MV-4-11 (cell line): ENCODE measurements at places on chromosomes 3 and 15.

- DNase-seq = no peak
Observed at GRCh38 chr3:39104961-39105686, 2.3 kb downstream of the GORASP1 start.

DNA sequence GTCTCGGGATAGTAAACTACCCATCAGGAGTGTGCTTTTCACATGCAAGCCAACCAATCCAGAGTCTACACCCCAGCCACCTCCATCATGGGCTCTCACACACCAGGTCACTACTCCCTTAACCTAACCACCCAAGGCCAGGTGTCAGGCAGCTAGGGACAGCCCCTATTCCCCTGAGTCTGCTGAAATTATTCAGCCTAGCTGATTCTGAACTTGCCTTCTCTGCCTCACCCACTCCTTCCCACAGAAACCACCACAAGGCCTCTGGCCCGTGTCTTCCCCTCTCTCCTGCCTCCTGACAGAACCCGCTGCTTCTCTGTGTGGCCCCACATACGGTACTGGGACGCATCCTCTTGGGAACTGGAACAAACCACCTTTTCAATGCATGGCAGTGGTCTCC lies 82.1 kb downstream of the PCSK6 start:
- DNase-seq = no peak

- DNase-seq = no peak
Observed at GRCh38 chr3:41222501-41222900, 23.2 kb downstream of the CTNNB1 start.

- peak; percentile 73 for DNase-seq
Observed at GRCh38 chr15:90558171-90558573, 28.4 kb downstream of the CRTC3 start.

GRCh38 chr3:111723293-111724215 lies 128.4 kb upstream of the ZBED2 start:
- DNase-seq = no peak

- no peak for DNase-seq
Observed at GRCh38 chr3:135516143-135516542, 449.4 kb upstream of the PPP2R3A start.

DNA sequence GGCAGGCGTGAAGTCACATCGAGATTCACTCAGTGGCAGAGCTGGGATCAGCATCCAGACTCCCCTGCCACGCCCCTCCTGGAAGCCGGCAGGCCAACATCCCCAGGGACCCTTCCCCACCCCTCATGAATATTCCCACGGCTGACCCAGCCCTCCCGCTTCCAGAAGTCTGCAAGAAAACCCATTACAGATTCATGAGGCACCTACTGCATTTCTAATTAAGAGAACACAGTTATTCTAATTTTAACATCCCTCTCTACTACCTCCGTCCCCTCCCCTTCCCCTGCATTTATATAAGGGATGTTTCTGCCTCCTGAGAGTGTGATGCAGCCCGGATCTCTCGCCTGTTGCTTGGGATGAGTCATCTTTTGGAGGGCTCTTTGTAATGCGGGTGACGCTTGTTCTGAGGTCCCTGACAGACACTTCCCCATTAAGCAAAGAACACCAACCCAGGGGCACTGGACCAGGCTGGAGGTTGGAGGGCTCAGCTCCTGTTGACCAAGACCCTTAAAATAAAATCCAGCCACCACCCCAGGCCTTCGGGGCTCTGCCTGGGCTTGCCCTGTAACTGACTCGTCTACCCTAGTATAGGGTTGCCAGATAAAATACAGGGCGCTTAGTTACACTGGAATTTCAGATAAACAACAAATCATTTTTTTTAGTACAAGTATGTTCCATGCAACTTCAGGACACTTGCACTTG lies 118.7 kb downstream of the NUP210 start:
- DNase-seq = peak; percentile 88
